ENCODE measurements at places on chromosomes 11 and 22.

DNA sequence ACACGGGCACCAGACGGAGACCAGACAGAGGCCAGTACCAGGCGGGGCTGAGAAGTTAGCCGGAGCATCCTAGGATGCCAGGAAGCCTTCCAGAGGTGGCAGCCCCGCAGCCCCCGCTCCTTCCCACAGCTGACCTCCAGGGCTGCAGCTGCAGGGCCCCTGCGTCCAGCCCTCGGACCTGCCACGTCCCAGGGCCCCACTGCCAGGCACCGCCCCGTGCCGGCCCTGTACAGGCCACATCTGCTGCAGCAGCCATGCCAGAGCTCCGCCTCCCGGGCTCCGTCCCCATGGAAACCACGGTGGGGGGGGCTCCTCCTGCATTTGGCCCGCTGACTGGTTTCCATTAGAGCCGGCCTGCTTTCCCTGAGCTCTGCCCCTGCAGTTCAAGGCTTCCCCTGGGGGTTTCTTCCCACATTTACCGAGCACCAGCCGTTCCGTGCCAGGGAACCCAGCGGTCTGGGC lies 62.5 kb upstream of the PPARA start:
- DNase-seq = no peak

- DNase-seq = no peak
Measured at GRCh38 chr11:68338051-68338780, 25.8 kb downstream of the LRP5 start.

DNA sequence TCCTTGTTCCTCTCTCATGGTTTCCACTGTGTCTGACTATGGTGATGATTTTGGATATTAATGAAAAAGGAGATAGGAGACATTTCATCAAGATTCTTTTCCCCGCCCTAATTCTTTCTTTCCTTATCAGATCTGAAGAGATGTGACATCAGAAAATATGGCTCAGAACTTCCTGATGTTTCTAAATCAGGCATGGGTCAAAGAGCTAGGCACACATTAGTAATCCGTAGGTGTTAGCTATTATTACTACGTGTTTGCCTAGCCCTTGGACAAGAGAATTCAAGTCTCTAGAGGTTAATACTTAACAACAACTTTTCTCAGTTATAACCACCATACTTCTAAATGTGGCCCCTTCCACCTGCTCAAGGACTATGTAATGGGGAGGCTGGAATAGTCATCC lies 5.8 kb downstream of the JOSD1 start:
- no peak for DNase-seq

GRCh38 chr22:45353786-45354185 lies 44.1 kb downstream of the FAM118A start:
- no peak for DNase-seq

DNA sequence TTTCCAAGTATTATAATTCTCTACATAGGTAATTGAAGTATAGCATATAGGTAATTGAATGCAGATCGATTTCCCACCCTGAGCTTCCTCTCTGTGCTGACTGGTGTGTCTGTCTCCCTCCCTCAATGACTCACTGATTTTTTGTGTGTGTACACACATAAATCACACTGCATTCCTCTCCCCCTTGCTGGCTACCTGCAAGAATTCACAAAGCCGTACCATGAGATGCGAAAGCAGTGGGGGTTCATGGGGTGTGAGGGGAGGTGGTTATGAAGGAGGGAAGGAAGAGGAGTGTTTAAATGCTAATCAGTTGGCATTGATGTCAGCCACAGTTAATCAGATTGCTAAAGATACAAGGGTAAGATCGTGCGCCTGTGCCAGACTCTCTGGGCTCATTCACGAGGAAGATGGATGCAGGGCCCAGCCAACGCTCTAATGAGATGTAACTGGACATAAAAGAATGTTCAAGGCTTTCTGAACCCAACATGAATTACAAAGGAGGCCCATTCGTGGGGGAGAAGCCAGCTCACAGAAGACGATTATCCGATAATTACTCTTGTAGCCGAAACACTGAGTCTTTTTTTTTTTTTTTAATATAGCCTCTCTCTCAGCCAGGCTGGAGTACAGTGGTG lies 107.4 kb downstream of the SEZ6L start:
- no peak for DNase-seq

GRCh38 chr11:102592634-102593581 lies 32.2 kb downstream of the MMP20 start:
- no peak for DNase-seq

DNA sequence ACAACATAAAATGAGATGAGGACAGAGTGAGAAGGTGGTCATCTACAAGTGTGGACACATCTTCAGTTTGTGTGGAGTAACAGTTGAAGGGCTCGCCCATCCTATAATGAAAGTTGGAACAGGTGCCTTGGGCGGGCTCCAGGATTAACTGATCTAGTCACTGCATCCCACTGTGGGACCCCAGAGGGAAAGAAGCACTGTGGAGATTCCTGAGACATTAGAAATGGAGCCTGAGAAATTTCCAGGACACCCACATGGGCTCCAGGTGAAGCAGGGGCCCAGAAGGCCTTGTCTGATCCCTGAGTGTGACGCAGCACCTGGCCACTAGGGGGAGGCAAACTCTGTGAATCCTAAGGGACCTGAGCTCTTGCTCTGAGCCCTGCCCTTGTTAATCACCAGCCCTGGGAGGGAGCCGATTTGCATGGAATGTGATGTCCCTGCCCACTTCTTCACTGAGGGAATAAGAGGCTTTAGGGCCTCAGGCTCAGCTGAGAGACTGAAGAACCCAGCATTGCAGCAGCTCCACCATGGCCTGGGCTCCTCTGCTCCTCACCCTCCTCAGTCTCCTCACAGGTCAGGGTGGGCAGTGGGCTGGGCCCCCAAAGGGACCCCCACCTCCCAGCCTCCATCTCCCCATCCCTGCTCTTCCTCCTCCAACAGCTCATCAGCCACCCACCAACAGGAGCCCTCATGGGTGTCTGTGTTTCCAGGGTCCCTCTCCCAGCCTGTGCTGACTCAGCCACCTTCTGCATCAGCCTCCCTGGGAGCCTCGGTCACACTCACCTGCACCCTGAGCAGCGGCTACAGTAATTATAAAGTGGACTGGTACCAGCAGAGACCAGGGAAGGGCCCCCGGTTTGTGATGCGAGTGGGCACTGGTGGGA lies 98.4 kb downstream of the VPREB1 start:
- DNase-seq = peak; percentile 48

- no peak for DNase-seq
Measured at GRCh38 chr11:119590651-119591351, 138.2 kb downstream of the NECTIN1 start.

- no peak for DNase-seq
Measured at GRCh38 chr22:45877651-45878050, 99.3 kb downstream of the WNT7B start.

DNA sequence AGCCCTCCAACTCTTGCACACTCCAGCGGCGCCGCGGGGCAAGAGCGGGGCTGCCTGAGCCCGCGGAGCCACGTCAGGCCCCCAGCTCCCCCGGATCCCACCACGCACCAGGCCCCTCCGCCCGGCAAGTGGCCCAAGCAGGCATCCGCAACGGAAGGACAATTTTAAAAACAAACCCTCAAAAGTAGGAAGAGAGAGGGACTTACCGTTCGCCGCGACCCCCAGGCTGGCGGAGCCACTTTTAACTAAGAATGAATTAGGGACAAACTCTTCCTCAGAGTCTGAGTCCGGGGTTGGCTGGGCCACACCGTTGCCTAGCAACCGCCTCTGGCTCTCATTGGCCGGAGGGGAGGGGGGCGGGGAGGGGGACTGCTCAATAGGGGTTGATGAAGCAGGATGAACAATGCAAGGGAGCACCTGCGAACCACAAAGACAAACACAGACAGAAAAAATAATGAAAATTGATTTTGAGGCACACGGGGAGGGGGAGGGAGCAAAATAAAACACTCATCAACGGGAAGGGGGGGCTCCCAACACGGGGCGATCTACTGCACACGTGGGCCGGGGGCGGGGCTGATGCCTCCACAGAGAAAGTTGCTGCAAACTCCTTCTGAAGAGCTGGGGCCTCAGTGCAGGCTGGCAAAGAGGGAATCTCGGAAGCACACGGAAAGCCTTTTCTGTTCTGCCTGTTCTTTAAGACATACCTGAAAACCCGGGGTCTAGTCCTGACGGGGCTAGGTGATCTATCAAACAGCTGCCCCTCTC lies 387.5 kb upstream of the NARS2 start:
- no peak for DNase-seq

- no peak for DNase-seq
Measured at GRCh38 chr11:124844664-124845079, 20.6 kb upstream of the ROBO3 start.

DNA sequence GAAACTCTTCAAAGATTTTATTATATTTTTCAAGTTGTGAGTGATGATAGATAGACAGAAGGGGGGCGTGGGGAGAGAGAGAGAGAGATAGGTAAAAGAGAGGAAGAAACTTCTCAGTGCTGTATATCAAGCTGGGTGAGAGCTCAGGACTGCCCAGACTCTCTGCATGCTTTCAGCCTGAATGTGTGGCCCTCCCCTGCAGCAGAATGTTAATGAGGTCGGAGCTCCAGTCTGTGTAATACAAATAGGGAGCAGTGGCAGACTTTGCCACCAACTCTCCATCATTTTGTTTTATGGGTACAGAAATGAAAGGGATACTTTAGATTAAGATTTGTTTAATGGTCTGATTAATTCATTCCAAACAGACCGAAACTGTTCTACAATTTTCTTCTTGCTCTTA lies 752.8 kb downstream of the OPCML start:
- DNase-seq = no peak

DNA sequence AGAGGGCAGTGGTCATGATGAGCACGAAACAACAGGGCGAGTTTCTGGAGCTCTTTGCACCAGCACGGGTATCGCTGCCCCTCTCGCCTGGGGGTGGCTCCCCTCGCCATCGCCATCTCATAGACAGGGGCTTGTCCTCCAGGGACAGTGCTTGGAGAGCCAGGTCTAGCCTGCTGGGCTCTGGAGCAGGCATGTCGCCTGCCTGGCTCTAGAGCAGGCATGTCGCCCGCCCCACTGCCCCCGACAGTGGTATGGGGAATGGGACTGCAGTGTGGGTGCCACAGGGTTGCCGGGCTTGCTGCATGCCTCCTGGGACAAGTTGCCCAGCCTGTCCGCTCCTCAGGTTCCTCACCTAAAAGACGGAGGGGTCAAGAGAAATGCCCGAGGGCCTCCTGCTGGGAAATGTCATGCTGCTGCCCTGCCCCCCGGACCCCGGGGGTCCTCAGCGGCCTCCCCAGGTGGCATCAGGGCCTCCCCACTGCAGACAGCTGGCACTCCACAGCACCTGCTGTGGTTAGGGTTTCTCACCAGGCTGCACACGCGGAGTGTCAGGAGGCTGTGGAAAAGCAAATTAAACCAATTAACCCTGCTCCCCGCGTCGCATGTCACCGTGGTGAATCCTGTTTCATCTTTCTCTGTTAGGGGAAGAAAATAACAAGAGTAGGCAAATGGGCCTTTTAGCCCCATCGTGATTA lies 403.0 kb downstream of the TBC1D22A start:
- DNase-seq = no peak

GRCh38 chr11:10645212-10645795 lies 48.3 kb downstream of the IRAG1 start:
- DNase-seq = no peak

DNA sequence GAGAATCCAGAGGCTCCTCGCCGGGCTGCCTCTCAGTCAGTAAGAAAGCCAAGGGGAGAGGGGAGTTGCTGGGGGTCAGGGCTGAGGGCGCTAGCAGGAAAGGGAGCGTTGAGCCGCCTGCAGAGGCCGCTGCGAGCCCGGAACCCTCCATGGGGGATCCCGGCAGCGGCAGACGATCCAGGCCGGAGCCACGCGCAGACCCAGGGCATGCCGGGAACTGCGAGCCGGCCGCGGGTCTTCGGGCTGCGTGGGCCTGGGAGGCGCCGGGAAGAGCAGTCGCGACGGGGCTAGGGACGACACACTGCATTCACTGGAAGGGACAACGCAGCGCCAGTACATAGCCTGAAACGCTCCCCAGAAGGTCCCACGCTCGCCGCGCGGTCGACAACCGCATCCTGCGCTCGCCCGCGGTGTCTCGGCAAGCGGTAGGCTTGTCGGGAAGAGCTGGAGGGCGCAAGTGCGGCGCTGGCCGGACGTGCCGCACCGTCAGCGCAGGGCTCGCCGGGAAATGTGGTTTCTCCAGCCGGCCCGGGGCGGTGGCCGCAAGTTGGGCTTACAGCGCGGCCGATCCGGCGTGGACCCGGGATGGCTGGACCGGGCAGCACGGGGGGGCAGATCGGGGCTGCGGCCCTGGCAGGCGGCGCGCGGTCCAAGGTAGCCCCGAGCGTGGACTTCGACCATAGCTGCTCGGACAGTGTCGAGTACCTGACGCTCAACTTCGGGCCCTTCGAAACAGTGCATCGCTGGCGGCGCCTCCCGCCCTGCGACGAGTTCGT lies at the start of gene LZTR1:
Gene LZTR1, plus strand, starts transcription at position 511 of the 776 bp plus-strand sequence. Its CDS starts 75 bp downstream, at position 586.
- peak; percentile 64 for DNase-seq

All from CD4-positive, alpha-beta T cell treated with Interleukin-4 for 1 hour (primary cell).